CMK (cell line): ENCODE measurements at places on chromosomes 2 and 18.

DNA sequence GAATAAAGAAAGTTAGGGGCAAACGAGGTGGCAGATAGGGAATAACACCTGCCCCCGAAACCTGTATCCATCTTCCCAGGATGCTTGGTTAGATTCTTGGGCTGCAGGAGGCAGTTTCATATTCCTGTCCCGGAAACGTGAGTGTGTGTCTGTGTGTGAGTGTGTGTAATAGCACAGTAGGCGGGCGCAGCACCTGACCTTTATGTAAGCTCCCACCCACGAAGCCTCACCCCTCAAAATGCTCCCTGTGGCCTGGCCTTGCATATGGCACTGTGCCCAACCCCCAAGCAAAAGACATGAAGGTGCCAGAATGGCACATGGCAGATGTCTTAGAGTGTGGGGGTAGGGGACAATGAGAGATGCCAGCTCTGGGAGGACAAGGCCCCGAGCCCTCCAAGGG is 48.9 kb downstream of the EFR3B start:
- DNase-seq: no peak

DNA sequence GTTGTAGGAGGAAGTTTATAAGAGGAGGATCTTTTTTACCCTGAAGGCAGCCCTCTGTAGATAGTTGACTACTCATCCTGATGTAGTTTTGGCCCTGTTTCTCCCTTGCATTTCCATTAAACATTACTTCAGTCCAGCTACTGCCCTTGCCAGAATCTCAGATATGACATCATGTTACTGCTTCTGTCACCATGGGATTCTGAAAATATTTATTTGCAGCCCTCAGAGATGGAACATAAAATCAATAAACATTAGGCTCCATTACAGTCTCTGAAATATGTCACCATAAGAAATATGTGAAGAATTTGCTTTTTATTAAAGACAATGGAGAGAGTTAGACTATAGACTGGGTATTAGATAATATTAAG is 68.7 kb upstream of the STK39 start:
- no peak for DNase-seq

DNA sequence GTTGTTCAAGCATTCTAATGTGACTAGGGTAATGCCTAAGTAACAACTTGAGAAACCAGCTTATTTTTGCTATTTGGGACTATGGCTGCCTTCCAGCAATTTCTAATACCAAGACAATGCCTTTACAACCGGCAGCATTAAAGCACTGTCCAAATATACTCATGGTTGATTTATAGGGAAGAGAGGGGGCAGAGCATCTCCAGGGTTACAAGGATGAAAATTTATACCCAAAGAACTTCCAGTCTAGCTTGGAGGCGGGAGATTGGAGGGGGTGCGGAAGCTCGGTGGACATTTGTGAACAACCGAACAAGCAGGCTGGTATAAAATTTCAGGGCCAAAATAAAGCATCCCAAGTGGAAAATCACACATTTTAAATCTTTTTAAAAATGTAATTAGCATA is 294.9 kb upstream of the STON1 start:
- no peak for DNase-seq

GRCh38 chr2:47076126-47076506 is 79.0 kb downstream of the STPG4 start:
- no peak for DNase-seq

GRCh38 chr2:39736640-39737039 is 42.4 kb downstream of the THUMPD2 start:
- DNase-seq: no peak

GRCh38 chr2:232526372-232526941 is 497 bp downstream of the CHRND start:
- no peak for DNase-seq

GRCh38 chr2:88196490-88197087 is 26.4 kb downstream of the THNSL2 start:
- no peak for DNase-seq

- no peak for DNase-seq
Observed at GRCh38 chr2:30580391-30580790, 133.3 kb downstream of the LCLAT1 start.

DNA sequence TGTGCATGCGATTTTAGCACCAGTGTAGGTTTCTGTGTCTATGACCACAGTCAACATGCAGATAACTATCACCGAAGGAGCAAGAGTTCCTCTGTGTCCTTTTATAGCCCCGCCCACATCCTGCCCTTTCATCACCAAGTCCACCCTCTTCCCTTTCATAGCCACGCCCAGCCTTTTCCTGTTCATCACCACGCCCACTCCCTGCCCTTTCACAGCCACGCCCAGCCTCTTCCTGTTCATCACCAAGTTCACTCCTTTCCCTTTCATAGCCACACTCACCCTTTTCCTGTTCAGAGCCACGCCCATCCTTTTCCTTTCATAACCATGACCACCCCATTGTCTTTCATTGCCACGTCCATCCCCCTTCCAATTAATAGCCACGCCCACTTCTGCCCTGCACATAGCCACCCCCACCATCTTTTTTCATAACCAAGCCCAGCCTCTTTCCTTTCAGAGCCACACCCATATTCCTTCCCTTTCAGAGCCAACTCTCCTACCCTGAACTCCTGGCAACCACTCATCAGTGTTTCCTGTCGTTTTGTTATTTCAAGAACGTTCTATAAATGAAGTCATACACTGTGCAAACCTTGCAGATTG is 273.9 kb downstream of the MYT1L start:
- peak; percentile 100 for DNase-seq

DNA sequence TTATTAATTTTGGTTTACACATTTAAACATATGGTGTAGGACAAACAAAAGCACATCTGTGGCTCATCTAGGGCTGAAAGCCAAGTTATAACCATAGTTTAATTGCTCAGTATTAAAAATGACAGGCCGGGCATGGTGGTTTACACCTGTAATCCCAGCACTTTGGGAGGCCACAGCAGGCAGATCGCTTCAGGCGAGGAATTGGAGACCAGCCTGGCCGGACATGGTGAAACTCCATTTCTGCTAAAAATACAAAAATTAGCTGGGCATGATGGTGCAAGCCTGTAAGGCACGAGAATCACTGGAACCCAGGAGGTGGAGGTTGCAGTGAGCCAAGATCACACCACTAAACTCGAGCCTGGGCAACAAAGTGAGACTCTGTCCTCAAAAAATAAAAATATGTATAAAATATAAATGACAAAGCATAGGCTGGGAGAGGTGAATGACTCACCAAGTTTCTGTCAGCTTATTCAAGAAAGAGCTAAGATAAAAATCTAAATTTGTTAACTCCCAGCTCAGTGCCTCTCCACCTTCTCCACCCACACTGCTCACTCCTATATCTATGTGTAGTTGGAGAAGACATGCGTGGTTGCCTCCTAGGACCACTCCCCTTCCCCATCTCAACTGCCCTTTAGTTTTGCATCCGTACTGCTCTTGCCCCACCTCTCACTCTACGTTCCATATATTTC is 79.2 kb upstream of the PID1 start:
- no peak for DNase-seq

- DNase-seq: no peak
Observed at GRCh38 chr18:75276818-75277609, 66.4 kb downstream of the TSHZ1 start.

- DNase-seq: no peak
Observed at GRCh38 chr2:38239452-38239851, 137.6 kb downstream of the ATL2 start.

GRCh38 chr2:11466307-11467128 is 557 bp upstream of the E2F6 start:
- no peak for DNase-seq

DNA sequence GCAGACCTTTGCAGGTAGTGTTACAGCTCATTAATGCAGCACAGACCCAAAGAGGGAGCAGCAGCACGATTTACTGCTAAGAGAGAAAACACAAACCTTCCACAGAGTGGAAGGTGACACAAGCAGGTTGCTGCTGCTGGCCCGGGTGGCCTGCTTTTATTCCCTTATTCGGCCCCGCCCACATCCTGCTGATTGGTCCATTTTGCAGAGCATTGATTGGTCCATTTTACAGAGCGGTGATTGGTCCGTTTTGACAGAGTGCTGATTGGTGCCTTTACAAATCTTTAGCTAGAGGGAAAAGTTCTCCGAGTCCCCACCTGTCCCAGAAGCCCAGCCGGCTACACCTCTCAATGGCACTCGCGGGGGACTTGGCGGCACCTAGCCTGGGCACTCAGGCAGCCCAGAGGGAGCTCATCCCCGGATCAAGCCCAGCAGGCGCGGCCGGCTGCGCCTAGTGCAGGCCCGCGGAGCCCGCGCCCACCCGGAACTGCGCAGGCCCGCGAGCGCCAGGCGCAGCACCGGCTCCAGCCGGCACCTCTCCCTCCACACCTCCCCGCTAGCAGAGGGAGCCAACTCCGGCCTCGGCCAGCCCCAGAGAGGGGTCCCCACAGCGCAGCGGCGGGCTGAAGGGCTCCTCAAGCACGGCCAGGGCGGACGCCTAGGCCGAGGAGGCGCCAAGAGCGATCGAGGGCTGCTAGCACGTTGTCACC is 825.6 kb upstream of the HS6ST1 start:
- no peak for DNase-seq

GRCh38 chr2:10810202-10811161 is 2.1 kb downstream of the PDIA6 start:
- DNase-seq: no peak

- no peak for DNase-seq
Observed at GRCh38 chr18:50272568-50272967, 6.3 kb upstream of the CFAP53 start.

DNA sequence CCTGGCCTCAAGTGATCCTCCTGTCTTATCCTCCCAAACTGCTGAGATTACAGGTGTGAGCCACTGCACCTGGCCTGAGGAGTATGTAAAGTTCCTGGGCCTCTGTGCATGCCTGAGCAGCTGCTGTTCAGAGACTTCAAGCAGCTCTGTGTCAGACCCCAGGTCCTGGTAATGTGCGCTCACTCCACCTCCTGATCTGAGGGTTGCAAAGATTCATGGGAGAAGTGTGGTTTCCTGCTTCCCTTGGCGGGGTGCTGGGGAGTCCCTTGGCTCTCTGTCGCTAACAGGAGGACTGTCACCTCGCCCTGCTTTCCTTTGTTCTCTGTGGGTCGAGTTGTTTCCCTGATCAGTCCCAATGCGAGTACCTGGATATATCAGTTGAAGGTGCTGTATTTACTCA is 8.6 kb upstream of the IL36A start:
- DNase-seq: no peak

DNA sequence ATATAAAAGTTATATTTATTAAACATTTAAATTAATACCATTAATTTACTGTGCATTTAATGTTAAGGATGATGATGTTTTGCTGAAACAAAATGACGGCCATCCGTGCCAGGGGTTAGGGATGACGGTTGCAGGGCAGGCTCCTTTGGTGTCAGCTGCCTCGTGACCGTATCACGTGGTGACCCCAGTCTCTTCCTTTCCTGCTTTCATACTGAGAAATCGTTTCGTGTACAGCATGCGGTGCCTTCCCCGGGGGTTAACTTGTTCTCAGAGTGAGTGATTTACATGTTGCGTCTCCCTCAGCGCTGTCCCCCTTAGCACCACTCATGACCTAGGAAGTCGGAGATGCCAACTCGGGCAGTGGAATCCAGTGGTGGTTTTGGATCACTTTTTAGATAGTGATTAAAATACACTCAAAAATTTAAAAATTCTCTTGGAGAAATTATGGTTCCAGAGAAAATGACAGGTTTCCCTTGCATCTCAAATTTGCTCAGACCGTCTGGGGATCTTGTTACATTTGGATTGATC is 290.8 kb downstream of the GBX2 start:
- DNase-seq: no peak

GRCh38 chr2:107730898-107731297 is 95.8 kb upstream of the RGPD4 start:
- no peak for DNase-seq

GRCh38 chr2:234826681-234827080 is 125.1 kb upstream of the SH3BP4 start:
- no peak for DNase-seq

DNA sequence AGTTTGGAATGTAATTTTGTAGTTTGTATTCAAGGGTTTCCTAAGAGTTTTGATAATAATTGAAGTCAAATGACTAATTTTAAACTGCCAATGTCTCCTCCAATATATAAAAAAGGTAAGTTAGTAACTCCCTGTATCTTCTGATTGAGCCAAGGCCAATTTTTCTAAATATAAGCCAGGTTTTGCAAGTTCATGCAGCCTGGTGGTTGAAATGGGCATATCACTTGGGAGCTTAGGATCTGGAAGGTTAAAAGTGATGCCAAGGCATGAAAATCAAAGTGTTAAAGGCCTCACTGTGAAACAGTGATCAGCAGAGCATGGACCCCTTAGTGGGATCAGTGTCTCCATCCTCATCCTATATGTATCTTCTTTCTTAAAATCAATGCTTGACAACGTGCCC is 60.5 kb downstream of the MERTK start:
- no peak for DNase-seq

GRCh38 chr2:201234663-201235135 is 25.6 kb upstream of the CASP8 start:
- no peak for DNase-seq

DNA sequence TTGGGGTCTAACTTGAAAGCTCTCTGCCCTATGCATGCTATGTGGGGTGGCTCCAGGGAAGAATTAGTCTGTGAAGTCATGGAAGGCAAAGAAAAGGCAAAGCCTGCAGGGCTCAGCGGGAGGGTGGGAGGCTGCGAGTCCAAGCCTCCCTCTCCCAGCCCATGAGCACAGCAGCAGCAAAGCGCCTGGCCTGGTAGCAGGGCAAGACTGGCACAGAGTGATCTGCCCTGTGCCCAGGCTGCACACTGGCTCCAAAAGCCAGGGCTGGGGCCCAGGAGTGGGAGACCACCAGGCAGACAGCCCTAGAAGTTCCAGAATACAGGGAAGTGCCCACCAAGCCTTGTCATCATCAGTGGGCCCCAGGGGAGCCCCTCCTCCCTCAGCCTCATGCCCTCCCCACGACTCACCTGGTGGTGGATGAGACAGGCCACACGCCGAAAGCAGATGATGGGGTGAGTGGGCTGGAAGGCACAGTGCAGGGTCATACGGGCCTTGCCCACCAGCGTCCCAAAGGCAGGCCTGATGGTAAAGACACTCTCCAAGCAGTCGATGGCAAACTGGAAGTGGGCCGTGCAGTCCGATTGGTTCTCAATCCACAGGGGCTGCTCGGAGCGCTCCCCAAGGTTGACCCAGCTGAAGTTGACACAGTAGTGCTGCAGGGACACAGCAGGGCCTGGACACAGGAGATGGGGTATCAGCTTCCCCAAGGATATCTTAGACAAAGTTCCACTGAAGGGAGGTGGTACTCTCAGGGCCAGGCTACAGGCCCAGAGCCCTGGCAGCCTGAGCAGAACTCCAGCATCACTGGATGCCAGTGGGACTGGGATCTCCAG is 12.1 kb downstream of the CFAP65 start:
- DNase-seq: no peak

DNA sequence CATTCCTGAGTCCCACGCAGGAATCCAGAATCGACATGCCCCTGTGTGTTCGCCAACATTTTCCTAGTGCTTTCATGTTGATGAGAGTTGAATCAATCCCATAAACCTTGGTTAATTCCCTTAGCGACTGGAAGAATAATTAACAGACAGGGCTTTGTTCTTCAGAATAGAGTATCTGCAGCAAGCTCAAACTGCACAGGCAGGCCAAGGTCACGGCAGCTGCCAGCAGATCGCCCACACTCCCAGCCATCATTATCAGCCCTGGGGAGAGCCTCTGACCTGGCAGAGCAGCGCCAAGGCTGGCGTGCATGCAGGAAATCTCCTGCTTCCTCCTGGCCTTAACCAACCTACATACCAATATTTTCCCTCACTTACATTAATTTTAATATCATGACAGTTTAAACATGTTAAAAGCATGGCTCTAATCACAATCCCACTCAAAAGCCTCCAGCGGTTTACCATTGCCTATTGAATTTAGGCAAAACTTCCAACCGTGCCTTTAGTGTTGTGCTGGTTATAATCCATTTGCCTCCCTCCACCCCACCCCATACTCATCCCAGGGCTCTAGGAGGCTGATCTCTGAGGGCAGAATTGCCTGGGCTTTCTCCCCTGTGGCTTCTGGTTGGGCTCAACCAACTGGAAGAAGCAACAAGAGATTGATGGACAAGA is 46.8 kb upstream of the NCK2 start:
- no peak for DNase-seq
